ENCODE measurements at places on chromosomes 7 and 10.

DNA sequence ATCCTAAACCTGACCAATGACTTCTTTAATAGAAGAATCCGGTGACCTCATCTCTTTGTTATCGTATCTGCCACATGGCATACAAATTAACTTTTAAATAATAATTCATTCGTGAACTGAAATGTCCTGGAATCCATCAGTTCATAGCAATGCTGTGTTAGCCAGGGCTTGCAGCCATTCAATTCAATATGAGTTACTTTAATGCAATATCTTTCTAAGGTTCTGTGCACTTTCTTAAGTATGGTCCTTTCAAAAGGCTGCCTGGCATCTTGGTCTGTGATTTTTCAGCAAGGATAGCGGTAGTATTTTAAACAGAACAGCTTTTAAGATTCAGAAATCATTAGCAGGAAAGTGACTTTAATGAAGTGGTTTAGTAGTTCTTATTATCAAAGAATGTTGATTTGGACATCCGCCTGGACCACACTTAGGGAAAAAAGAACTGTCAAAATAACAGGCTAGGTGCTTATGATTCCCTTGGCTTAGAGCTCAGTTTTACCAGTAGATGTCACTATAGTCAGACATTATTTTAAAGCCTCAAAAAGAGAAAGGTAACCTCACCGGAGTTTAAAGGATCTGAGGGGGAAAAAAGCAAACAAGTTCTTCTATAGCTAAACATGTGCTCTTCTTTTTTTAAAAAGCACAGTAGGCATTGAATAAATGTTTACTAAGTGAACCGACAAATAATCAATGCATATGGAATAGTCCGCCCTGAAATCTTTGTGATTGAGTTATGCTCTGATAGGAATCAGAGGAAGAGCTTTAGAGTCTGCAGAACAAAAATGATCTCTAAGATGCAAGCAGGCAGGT is 22.7 kb downstream of the SLC35G1 start:
- H3K4me1 ChIP-seq: no peaks in the 10 kb centered on the region
- peak; percentile 71 for DNase-seq
- H3K4me3 ChIP-seq: no peak overlapping the region
- H3K27me3 ChIP-seq: no peaks in the 10 kb centered on the region

DNA sequence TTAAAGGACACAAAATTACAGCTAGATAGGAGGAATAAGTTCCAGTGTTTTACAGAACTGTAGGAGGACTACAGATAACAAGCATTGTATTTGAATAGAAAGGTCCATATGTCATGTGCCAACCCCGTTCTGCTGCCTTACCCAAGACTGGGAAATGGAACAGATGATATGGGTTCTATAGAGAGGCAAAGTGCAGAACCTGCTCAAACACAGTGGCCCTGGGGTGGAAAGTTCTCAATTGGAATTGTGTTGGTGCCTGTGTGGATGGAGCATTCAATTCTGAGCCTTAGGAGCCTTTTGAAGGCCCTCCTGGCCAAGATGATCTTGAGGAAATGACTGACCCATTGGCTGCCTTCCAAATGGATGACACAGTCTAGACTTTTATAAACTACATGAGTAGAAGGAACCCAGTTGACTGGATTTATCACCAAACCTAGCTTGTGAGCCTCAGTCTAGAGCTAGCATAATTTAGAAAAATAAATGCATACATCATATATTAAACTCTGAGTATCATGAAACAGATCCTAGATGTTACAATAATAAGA is 4.1 kb upstream of the PRSS1 start:
- no peak overlapping the region for H3K4me3 ChIP-seq
- no peaks in the 10 kb centered on the region for H3K4me1 ChIP-seq

GRCh38 chr7:76337147-76337546 is 21.6 kb downstream of the YWHAG start:
- no peak overlapping the region for H3K4me3 ChIP-seq
- no peaks in the 10 kb centered on the region for H3K27me3 ChIP-seq
- peaks cover 24% of the 10 kb centered on the region for H3K4me1 ChIP-seq
- peaks cover 53% of the 10 kb centered on the region for H3K36me3 ChIP-seq

DNA sequence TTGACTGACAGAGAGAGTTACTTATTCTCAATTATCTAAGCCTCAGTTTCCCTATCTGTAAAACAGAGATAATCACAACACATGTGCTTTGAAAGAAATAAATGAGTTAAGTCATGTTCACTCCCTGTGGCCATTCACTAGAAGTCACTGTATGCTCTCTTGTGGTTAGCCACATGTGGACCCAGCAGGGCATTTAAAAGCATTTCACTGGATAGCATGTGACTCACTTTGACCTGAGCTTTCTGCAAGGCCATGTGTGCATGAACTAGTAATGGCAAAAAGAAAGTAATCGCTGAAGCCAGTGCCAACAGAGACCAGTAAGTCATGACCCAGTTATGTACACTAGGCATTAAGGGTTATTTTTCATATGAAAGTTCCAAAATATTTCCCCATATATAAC is 557.0 kb upstream of the IGFBP3 start:
- DNase-seq: peak; percentile 87
- peak overlapping the region; percentile 75 for H3K27ac ChIP-seq
- H3K4me1 ChIP-seq: peaks cover 14% of the 10 kb centered on the region
- no peak overlapping the region for H3K4me3 ChIP-seq

- no peak overlapping the region for H3K27ac ChIP-seq
- no peak for DNase-seq
- no peak overlapping the region for H3K4me3 ChIP-seq
- H3K36me3 ChIP-seq: no peaks in the 10 kb centered on the region
- no peaks in the 10 kb centered on the region for H3K27me3 ChIP-seq
- peaks cover 9% of the 10 kb centered on the region for H3K4me1 ChIP-seq
Observed at GRCh38 chr10:44660271-44660670, 250.9 kb upstream of the TMEM72 start.

DNA sequence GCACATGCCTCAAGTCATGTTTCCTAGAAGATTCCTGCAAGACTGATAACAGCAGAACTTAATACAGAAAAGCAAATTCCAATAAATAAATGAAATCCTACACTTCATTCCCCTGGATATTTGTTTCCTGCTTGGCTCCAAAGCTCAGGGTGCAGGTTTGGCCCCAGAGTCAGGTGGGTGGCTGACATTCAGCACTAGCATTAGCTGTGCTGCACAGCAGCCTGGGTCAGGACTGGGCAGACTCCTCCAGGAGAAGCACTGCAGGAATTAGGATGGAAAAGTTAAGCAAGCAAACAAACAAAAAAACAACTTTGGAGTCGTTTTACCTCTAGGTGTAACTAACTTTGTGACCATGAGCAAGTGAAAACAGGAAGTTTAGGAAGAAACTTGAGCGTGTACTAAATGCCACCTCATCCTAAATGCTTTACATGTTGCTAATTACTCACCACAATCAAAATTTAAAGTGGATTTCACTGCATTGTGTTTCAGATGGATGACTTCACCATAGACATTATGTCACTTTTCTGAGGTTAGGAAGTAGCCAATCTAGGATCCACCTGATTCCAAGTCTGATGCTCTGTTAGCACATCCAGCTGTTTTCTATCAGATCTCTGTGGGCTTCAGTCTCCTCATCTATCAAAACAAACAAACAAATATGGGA is 239.4 kb downstream of the C7orf25 start:
- H3K4me1 ChIP-seq: peaks cover 21% of the 10 kb centered on the region
- peak overlapping the region; percentile 30 for H3K27ac ChIP-seq
- no peaks in the 10 kb centered on the region for H3K27me3 ChIP-seq
- DNase-seq: peak; percentile 20
- no peaks in the 10 kb centered on the region for H3K36me3 ChIP-seq

DNA sequence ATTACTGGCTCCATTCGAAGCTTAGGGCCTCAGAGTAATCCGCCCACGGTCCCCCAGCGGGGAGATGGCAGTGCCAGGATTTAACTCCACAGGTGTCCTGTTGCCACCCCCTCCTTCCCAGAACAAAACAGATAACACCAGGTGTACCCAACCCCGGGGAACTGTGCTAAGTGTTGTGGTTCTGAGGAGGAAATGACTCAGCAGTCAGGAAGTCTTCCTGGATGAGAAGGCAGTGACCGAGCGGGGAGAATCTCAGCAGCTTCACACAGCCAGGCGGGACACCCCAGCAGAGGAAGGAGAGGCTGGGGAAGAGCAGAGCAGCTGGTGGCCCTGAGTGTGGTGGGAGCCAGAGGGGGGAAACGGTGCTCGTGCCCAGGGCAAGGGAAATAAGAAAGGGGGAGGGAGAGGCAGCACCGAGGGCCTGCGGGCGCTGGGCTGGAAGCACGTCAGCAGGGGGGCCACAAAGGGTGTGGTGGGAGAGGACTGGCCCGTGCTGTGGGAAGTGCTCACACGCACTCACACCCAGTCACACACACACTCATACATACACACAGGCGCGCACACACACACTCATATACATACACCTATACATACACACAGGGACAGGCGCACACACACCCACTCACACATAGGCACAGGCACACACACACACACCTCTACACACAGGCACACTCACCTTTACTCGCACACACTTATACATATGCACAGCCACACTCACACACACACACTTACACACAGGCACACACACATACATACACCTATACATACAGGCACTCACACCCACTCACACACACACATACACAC is 59.8 kb upstream of the CHST15 start:
- peak overlapping the region; percentile 59 for H3K4me3 ChIP-seq
- DNase-seq: peak; percentile 95
- H3K27ac ChIP-seq: peak overlapping the region; percentile 99
- no peaks in the 10 kb centered on the region for H3K27me3 ChIP-seq

DNA sequence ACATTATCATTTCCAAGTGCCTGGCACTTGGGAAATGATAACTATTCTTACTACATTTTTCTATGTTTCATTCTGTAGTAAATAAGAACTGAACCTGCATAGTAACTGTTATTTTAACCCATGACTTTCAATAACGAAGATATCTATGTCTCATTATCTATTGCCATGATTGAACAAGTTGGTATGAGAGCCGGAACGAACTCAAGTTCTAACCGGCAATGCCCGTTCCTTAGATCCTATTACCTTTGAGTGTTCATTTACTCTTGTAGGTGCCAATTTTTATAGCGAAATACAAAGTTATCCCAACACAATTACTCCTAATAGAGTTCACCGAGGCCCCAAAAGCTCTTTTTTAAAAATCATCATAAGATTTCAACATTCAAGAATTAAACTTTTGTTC is 885 bp upstream of the MET start:
- peaks cover 20% of the 10 kb centered on the region for H3K4me1 ChIP-seq
- peak overlapping the region; percentile 99 for H3K4me3 ChIP-seq
- no peaks in the 10 kb centered on the region for H3K36me3 ChIP-seq

DNA sequence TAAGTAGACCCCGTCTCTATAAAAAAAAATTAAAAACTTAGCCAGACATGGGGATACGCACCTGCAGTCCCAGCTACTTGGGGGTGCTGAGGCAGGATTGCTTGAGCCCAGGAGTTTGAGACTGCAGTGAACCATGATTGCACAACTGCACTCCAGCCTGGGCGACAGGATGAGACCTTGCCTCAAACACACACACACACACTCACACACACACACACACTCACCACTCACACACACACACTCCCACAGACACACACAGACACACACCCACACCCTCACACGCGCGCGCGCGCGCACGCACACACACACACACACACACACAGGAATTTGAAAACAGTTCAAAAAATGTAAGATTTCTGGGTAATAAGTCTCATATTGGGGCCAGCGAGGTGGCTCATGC is 8.7 kb upstream of the GRIFIN start:
- no peak for DNase-seq
- H3K27me3 ChIP-seq: no peaks in the 10 kb centered on the region
- H3K36me3 ChIP-seq: no peaks in the 10 kb centered on the region
- no peak overlapping the region for H3K27ac ChIP-seq
- no peaks in the 10 kb centered on the region for H3K4me1 ChIP-seq

GRCh38 chr10:3186368-3186767 is 13.8 kb upstream of the PITRM1 start:
- no peak overlapping the region for H3K27ac ChIP-seq
- no peak overlapping the region for H3K4me3 ChIP-seq
- no peaks in the 10 kb centered on the region for H3K27me3 ChIP-seq
- no peak for DNase-seq
- H3K4me1 ChIP-seq: no peaks in the 10 kb centered on the region

DNA sequence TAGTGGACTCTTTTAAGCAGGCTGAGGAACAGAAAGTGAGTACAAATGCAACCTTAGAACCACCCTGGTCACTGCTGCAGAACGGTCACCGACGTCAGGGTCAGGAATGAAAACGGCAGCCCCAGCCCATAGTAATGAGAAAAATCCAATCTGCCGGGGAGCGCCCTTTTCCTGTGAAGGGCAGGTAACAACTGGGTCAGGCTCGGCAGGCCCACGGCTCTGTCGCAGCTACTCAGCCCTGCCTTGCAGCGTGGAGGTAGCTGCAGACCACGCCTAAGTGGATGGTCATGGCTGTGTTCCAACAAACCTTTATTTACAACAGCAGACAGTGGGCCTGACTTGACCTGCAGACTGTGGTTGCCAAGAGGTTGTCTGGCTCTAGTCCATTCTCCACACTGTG is 563.2 kb downstream of the DNAJB6 start:
- no peaks in the 10 kb centered on the region for H3K36me3 ChIP-seq
- H3K4me3 ChIP-seq: no peak overlapping the region
- H3K27ac ChIP-seq: no peak overlapping the region
- DNase-seq: no peak

DNA sequence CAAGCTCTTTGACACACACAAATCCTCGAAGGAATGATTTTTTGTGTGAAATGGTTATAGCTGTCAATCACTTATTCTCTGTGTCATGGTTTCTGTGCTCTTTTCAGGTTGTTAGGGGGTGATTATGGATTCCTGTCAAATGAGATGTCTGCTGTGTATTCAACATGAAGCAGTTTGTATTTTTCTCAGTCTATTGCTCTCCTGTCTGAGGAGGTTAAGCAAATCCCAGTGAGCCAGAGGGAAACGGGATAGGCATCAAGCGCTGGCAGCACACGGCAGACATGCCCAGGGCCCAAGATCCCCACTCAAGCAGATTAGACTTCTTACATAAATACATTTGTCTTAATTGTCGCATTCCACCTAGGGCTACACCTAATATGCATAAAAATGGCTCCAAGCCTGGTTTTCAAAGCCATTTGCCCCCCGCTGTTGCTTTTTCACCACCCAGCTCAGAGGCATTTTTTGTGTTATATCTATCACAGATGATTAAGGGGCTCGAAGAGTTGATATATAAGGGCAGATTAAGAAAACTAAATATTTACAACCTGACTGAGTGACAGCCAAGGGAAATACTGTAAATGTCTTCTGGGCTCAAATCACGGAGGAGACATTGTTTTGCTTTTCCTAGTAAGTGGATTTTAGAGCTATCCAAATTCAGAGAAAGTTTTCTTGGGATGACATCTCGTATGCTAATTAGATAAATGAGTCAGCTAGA is 192.7 kb upstream of the LRGUK start:
- 0 out of 2 replicates have a peak, but pooled peaks cover 3% of the 10 kb centered on the region for H3K4me1 ChIP-seq
- no peak overlapping the region for H3K4me3 ChIP-seq
- DNase-seq: no peak
- H3K27me3 ChIP-seq: no peaks in the 10 kb centered on the region
- no peak overlapping the region for H3K27ac ChIP-seq

DNA sequence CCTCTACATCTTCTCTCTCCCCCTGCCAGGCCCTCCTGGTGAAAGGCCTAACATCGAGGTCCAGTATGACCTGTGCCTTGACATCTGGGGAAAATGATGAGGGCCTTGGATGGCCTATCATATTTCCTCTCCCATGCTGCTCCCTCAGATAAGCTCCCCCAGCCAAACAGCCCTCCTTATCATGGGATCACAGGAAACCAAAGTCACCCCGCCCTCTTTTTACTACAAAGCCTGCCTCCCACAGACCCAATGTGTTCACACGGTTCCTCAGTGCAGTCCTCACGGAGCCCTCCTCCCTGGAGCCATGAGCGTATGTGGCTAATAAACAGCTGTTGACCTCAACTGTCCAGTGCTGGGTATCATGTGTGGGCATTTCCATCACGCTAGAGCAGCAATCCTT is 32.0 kb downstream of the C10orf90 start:
- no peak overlapping the region for H3K4me3 ChIP-seq
- no peak for DNase-seq
- H3K27ac ChIP-seq: no peak overlapping the region
- peaks cover 29% of the 10 kb centered on the region for H3K4me1 ChIP-seq

Measured in PC-3 (cell line).